ENCODE measurements at places on chromosomes 4 and X.

DNA sequence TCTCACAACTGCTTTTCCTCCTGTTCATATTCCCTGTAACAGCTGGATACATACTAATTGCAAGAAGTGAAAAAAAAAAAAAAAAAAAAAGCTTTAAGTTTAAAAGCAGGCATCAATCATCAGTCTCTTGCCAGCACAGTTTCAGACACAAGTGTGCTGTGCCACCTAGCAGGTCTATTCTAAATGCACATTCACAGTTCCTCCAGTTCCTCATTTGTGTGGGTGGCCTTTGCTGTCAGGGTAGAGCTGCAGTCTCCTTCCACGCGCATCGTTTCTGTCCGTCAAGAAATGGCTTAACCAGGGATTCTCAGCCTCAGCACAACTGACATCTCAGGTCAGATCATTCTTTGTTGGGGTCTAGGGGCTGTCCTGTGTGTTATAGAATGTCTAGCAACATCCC, 61.6 kb downstream of the SCML1 start:
- no peak for DNase-seq

GRCh38 chr4:171765514-171765913, 47.7 kb upstream of the GALNTL6 start:
- DNase-seq = no peak

- no peak for DNase-seq
Observed at GRCh38 chr4:88583631-88584470, 8.4 kb upstream of the HERC3 start.

GRCh38 chr4:83362492-83363329, 28.1 kb upstream of the HPSE start:
- peak; percentile 2 for DNase-seq

DNA sequence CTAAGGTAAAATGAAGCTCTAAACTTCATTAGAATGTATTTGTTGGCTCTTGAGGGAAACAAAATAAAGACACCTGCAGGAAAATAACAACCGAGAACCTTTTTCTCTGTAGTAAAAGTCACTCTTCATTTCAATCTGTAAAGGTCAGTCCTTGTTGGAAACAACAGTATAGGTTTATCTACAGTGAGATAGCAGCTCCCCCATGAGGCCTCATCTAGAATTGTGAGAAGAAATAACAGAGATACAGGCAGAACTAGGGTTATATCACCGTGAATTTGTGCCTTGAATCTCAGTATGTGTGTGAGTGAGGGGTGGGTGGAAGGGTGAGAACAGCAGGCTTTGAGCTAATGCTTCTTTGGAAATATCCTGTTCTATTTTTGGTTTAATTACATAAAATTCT, 107.8 kb upstream of the FMR1 start:
- DNase-seq = no peak
